Left cardiac atrium (tissue), 4 donors: ENCODE measurements at places on chromosomes 2 and 18. TPM values are rescaled to one million over a fixed set of nuclear protein-coding genes. Genes with fewer than 3 reads are reported as not detected.

The CACNB4 gene
- total RNA-seq, result 0.71 TPM

The EML6 gene
- total RNA-seq, result 0.62 TPM

The ZNF396 gene
- 0.97 TPM for total RNA-seq

The CREG2 gene
- total RNA-seq, result not detected

The FKBP1B gene
- 5.3 TPM for total RNA-seq
